ENCODE measurements at places on chromosomes 7 and 10.

DNA sequence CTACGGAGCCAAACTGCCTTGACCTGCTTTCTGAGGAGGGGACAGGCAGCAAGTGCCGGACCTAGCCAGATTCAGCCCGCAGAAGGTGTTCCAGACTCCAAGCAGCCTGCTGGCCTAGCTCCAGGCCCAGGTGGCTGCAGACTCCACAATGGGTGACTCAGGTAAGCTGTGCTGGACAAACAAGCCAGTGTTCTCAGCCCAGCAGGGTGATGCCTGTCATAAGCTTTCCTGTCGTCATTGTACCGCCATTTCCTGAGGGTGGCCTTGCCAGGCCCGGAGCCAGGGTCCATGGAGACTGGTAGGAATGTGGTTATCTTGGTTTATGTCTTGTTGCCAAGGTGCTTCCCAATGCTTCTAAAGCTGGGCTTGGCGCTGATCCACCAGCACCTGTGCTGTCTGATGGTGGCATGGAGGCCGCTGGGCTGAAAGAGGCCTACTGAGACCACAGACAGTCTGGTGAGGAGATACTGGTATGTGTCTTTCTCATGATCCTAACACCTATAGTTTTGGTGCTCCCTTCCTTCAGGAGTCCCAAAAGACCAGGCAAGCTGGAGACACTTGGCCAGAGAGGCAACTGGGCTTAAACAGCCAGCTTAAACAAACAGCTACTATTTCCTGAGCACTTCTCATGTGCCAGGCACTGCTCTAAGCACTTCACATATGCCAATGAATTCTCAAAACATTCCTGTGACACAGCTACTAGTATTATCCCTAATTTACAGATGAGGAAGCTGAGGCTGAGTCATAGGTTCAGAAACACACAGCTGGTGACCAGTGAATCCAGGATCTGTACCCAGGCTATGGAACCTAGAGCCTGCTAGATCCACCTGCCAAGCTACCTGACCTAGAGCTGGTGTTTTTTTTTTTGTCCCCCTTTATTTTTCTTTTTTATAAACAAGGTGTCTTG, 42.0 kb downstream of the ZC3HC1 start:
- no peak for DNase-seq

- no peak for DNase-seq
Observed at GRCh38 chr10:118407777-118408176, 65.7 kb upstream of the FAM204A start.

DNA sequence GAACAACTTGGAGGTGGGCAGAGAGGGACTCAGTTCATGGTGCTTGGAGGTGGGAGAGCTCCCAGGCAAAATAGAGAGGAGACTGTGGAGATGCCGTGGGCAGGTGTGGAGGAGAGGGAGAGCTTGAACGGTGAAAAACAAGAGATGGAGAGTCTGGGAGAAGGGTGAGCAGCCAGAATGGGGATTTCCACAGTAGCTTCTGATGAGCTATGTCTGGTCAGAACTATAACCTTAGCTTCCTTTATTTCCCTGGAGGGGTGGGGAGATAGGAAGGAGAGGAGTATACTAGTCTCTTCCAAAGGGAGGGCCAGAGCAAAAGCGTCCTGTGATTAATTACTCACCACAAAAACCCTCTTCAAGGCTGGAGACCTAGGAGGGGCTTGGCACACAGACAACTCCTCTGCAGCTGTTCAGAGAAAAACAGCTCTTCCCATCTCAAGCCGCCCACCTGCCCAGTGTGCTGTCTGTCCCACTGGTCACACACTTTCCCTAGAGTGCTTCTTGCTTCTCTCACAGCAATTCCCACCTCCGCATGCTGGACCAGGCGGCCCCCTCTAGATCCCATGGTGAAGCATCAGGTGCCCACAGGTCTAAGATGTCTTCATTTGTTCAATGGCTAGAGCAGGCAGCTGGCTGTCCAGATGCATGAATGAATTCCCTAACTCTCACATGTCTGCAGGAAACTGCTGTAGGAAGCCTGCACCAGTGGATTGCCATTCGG, 41.9 kb downstream of the TAS2R41 start:
- no peak for DNase-seq

GRCh38 chr7:69208848-69209247, 389.4 kb upstream of the AUTS2 start:
- no peak for DNase-seq

- no peak for DNase-seq
Observed at GRCh38 chr10:7333961-7334641, 76.7 kb downstream of the SFMBT2 start.

GRCh38 chr10:123346581-123346980, 192.4 kb downstream of the BUB3 start:
- no peak for DNase-seq

GRCh38 chr10:59857921-59858320, 48.4 kb downstream of the CCDC6 start:
- no peak for DNase-seq

DNA sequence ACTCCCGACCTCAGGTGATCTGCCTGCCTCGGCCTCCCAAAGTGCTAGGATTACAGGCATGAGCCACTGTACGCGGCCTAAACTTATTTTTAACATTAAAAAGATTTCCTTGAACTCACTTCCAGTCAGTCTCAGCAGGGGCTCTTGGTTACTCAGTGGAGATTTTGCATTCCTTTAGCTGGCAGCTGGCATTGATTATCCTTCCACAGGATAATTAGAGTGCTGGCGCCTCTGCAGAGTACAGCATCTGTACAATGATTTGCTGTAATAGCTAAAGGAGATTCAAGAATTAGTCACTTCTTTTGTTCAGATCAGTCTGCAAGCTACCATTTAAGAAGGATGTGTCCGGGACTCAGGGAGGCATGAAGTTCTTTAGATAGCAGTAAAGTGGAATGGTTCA, 125.0 kb upstream of the NPY start:
- no peak for DNase-seq

GRCh38 chr7:24912874-24913514, 67.0 kb downstream of the OSBPL3 start:
- no peak for DNase-seq

GRCh38 chr10:76302961-76303630, 871.7 kb downstream of the LRMDA start:
- DNase-seq = no peak

GRCh38 chr7:77679608-77680007, 16.7 kb upstream of the RSBN1L start:
- no peak for DNase-seq
